EH (cell line): ENCODE measurements at places on chromosomes 16 and 17.
A peak's percentile ranks its signal among the peaks of the same experiment; 100 is the strongest.

DNA sequence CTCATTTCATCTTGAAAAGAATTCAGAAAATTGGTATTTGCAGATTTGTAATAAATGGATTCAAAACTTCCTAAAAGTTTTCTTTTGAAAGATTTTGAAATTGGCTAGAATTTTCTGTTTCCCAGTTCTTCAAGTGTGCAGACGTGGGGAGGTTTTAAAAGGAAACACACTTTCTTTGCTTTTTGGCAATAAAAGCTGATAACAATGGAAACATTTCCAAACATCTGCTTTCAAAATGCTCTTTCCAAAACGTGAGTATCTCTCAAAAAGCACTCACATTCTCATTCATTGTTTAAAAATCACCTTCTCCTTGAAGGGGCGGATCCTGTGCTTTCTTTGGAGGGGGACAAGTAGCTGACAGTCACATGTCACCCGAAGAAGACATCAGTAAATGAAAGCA lies 8.6 kb upstream of the GSG1L start:
- DNase-seq, result no peak

DNA sequence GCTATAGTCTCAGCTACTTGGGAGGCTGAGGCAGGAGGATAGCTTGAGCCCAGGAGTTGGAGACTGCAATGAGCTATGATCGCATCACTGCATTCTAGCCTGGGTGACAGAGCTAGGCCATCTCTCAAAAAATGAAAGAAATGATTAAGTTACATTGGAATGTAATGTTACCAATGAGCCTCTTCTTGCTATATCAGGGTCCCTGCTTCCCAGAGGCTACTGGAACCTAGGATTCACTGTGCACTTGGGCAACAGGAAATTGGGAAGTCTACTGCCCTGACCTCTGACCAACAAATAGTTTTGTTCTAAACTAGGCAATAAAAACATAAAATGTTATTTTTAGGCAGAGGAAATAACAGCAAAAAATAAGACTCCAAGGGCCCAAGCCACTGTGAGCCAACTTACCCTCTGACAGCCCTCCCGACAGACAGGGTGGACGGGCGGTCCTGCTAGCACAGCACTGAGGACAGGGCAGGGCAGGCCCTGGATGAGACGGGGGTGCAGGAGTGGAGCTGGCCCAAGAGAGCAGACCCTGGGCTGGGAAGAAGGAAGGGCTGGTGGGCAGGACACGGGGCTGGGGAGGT lies 27.5 kb downstream of the NSMCE1 start:
- peak; percentile 95 for DNase-seq

- no peak for DNase-seq
Observed at GRCh38 chr17:83135692-83136091, 56.3 kb downstream of the METRNL start.

- DNase-seq, result no peak
Observed at GRCh38 chr17:63963123-63963522, 9.6 kb downstream of the SCN4A start.

GRCh38 chr17:77196251-77196650 lies 55.5 kb downstream of the SEC14L1 start:
- DNase-seq, result peak; percentile 28

GRCh38 chr16:52652033-52652432 lies 105.1 kb upstream of the TOX3 start:
- DNase-seq, result no peak

GRCh38 chr17:34797720-34798119 lies 163.5 kb downstream of the CCT6B start:
- DNase-seq, result peak; percentile 48

DNA sequence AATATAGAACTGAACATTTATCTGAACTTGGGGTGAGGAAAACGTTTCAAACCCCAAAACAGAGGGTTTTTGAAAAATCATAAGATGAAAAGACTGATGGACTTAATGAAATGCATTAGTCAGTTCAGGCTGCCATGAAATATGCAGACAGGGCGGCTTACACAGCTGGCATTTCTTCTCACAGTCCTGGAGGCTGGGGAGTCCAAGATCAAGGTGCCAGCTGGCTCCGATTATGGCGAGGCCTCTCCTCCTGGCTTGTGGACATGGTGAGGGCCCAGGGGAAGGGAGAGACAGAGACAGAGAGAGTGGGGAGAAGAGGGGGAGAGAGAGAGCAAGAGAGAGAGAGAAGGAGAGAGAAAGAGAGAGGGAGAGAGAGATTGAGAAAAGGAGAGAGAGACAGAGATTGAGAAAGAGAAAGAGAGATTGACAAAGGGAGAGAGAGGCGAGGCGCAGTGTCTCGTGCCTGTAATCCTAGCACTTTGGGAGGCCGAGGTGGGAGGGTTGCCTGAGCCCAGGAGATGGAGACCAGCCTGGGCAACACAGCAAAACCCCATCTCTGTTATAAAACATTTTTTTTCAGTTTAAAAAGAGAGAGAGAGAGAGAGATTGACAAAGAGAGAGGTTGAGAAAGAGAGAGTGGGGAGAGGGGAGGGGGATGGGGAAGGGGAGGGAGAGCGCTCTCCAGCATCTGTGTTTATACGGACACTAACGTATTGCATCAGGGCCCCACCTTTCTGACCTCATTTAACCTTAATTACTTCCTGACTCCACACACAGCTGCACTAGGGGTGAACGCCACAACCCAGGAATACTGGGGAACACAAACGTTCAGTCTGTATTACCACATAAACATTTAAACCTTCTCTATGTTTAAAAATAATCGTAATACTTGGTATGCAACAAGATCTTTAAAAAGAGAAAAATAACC lies 24.6 kb upstream of the RPH3AL start:
- DNase-seq, result peak; percentile 56

DNA sequence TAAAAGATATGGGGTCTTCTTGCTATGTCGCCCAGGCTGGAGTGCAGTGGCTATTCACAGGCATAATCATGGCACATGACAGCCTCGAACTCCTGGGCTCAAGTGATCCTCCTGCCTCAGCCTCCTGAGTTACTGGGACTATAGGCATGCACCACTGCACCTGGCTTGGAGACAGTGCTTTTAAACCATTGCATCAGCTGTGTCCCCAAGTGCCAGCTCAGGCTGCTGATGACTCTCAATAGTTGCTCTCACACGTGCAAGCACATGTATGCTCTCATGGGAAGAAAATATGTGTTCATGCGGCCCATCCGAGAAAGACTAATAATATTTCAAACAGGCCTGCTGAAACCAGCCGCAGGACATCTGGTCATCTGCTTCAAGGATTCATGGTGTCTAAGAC lies 8.8 kb downstream of the CCL16 start:
- DNase-seq, result no peak

GRCh38 chr17:64607862-64608565 lies 54.1 kb downstream of the SMURF2 start:
- peak; percentile 19 for DNase-seq

- no peak for DNase-seq
Observed at GRCh38 chr17:49190932-49191331, 19.4 kb downstream of the GNGT2 start.

GRCh38 chr16:53785044-53785443 lies 81.1 kb downstream of the FTO start:
- peak; percentile 57 for DNase-seq

- DNase-seq, result peak; percentile 81
Observed at GRCh38 chr16:17471719-17472461, 1.1 kb upstream of the XYLT1 start.

- no peak for DNase-seq
Observed at GRCh38 chr16:23323224-23324030, 21.3 kb downstream of the SCNN1B start.

DNA sequence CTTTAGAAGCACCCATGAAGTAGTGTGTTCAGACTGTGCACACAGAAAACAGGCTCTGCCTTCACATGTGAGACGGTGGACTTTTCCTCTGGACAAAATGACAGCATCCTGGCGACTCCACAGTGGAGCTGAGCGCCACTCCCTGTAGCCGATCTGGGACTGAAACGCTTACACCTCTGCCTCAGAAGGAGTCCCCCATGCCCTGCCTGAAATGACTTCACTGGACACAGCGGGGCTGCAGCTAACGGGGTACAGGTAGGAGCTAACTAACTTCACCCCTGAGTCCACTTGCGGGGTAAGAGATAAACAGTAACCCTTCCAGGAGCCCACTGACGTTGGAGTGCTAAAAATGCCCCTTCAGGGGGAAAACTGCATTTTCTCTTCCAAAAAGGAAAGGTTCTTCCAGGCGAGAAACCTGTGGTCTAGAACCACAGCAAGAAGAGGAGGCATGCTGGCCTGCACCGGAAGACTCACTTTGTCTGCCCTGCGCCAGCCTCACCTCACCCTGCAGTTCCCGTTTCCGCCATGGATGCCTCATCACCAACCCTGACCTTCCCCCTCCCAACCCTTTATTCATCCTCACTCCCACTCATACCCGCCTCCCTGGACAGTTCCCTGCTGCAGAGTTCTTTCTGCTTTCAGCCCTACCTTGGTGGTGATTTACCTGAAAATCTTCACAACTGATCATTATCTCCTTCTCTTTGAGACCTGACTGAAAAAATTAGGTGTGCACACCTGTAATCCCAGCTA lies 19.4 kb upstream of the ENDOV start:
- no peak for DNase-seq

GRCh38 chr17:18858567-18859245 lies 775 bp downstream of the PRPSAP2 start:
- DNase-seq, result no peak

GRCh38 chr16:65832679-65833078 lies 533.8 kb upstream of the CDH5 start:
- no peak for DNase-seq

GRCh38 chr17:29349409-29349808 lies 40.8 kb upstream of the TAOK1 start:
- peak; percentile 25 for DNase-seq

DNA sequence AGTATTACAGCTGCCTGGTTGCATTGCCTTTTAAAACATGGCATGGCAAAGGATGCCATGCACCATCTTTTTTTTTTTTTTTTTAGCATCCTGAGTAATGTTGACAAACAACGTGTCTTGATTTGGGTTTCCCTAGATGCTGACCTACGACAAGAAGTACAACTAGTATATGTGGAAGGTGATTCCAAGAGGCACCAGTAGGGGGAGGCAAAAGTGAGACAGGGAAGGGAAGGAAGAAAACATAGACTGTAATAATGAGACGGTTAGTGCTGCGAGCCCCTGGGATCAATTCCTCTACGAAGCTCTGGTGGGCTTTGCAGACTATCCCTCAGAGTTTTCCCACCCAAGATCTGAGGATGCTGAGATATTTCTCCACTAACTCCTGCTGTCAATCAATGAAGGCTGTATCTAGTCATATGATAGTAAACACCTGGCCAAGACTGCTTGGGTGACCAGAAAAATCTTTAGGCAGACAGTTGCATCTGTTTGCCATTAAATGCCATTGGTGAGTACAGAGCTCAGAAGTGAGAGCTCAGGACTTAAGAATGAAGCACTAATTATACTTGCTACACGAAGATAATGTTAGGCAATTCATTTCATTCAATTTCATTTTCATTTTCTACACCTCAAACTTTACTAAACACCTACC lies 458.6 kb upstream of the GOT2 start:
- DNase-seq, result peak; percentile 18

GRCh38 chr16:73369851-73370250 lies 321.9 kb upstream of the ZFHX3 start:
- DNase-seq, result no peak

- DNase-seq, result peak; percentile 54
Observed at GRCh38 chr16:71230122-71230845, at the start of gene HYDIN. Gene HYDIN (minus strand): TSS chr16:71230722. CDS start chr16:71186895, 43,827 bp downstream.

DNA sequence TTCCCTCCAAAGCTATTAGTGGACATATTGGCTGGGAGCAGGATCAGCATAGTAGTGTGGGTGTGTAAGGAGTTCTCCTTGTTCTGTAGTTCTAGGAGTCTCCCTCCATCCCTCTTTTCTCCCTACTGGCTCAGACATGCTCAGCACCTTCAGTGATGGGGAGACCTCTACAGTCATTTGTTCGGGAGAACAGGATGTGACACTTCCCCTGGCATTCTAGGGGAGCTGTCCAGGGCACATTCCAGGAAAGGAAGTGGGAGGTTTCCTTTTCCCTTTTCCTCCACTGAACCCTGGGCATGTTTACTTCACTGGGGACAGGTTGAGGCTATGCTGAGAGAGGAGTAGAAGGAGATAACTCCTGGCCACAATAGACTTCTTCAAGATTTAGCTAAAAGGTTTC lies 86.5 kb downstream of the MYH13 start:
- DNase-seq, result no peak

GRCh38 chr17:77644181-77645071 lies 314.1 kb upstream of the TNRC6C start:
- no peak for DNase-seq

GRCh38 chr17:41377546-41377945 lies 4.6 kb downstream of the KRT34 start:
- DNase-seq, result peak; percentile 74

- peak; percentile 19 for DNase-seq
Observed at GRCh38 chr16:57146735-57147134, 39.1 kb downstream of the PSME3IP1 start.

- DNase-seq, result peak; percentile 24
Observed at GRCh38 chr16:46746821-46747776, 1.0 kb downstream of the MYLK3 start.

DNA sequence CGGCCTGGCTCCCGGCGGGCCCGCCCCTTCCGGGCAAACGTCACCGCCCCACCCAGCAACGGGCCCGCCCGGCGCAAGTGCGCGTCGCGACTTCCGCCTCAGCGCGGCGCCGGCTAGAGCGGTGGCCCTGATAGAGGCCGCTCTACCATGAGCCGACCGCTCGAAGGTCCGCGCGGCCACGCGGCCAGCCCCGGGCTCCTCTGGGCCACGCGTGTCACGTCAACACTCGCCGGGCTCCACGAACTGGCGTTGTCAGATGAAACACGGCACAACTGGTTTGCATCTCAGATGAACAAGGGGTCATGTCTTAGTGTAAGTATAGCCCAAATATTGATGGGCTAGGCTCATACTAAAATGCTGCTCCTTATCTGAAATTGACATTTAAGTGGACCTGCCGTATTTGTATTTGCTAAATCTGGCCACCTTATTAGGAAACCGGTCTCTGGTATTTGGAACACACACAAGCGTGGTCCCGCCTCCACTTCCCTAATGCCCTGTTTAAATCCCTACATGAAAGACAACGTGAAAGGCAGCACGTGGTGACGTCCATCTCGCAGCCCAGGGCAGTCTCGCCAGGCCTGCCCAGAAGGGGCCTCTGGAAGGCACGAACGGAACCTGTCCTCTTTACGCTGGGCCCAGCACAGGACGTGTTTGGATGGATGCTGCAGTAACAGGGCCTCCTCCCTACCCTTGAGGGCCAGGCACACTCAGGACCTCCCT lies at the start of gene ZNF598:
TSS of gene ZNF598 (minus strand) at position 31 of the 720 bp plus-strand sequence.
- peak; percentile 87 for DNase-seq

DNA sequence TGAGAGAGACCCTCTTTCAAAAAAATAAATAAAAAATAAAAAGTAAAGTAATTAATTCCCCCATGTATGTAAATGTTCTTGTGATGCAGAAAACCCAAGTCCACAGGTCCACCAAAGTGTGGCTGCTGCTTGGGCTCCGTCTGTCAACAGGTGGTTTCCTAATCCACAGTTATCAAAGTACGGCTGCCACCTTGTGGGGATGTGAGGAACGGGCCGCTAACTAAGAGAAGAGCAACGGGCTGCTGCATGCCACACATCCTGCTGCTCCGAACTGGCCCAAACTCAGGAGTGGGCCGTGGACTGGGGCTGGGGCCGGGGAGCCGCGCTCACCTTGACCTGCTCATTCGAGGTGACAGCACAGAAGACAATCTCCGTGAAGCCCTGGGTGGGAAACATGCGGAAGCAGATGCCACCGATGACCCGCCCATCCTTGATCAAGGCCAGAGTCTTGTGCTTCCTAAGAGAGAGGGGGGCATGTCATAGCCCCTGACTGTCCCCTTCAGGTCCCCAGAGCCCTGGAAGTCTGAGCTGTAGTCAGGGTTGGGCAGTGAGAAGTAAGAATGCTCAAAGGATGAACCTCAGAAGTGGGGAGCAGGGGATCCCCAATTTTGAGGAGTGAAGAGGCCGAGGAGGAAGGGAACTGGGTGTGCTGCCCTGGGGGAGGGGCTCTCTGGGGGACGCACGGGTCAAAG lies 4.3 kb downstream of the KAT2A start:
- peak; percentile 81 for DNase-seq

GRCh38 chr16:88508868-88509748 lies 56.0 kb downstream of the ZFPM1 start:
- no peak for DNase-seq
